Mesothelial cell of epicardium (in vitro differentiated cells): ENCODE measurements at places on chromosomes 13 and 19.

DNA sequence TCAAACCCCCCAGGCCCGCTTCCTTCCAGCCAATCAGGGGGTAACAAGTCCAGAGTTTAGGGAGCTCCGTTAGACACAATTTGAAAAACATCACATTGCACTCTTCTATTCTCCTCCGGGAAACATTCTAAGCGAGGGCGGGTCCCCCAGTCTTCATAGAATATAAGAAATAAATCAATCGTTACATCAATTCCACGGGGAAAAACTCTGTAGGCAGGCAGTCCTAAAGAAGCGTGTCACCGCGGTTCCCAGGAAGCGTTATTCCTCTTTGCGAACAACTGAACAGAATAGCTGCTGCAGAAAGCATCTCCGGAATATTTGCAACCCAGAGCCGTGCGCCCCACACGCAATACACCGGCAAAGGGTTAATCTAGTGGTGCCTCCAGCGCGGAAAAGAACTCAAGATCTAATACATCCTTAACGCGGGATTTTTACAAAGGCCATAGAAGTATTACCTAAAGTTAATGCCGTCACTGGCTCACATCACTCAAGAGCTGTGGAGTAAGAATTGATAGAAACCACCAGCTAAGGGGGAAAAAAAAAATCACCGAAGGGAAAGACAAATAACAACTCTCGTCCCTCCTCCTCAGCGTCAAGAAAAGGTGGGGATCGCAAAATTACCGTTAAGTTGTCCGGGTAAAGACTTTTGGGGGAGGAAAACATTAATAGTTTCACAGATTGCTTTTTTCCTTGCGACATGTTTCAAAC lies 65.1 kb downstream of the KCNRG start:
- DNase-seq = peak; percentile 46

DNA sequence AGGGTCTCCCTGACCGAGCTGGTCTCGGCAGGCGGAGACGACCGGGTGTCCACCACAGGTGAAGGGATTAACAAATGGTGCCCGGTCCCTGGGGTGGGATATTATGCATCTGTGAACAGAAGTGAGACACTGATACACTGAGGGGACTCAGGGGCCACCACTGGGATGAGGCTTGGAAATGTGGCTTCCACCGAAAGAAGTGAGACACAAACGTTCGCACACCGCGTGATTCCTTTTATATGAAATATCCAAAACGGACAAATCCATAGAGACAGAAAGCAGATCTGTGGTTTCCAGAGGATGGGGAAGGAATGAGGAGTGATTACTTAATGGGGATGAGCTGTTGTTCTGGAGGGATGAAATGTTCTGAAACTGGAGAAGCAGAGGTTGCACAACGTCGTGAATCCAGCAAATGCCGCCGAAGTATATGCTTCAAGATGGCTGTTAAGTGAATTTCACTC lies 47.5 kb downstream of the C13orf46 start:
- no peak for DNase-seq

DNA sequence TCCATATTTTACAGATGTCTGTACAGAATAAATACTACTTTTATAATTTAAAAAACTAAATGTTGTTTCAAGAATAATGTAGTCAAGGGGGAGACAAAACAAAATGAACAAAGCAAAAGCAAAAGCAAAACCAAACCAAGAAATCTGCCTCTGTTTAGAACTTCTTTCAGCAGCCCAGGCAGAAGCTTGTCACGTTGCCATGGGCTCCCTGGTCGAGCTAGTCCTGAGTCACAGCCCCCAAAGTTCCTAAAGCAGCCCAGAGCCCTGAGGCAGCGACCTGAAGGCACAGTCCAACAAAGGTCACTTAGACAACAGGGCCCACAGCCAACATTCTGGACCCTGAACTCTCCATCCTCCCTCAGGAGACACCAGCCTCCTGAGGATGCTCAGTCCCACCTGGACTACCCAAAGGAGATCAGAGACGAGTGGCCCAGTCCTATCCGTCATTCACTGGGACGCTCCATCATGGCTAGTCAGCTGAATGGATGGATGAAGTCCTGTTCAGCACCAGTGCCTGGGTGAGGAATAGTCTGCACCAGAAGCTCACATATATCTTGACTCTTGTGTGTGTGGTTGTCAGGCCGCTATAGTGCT lies 41.7 kb downstream of the SIAH3 start:
- no peak for DNase-seq

DNA sequence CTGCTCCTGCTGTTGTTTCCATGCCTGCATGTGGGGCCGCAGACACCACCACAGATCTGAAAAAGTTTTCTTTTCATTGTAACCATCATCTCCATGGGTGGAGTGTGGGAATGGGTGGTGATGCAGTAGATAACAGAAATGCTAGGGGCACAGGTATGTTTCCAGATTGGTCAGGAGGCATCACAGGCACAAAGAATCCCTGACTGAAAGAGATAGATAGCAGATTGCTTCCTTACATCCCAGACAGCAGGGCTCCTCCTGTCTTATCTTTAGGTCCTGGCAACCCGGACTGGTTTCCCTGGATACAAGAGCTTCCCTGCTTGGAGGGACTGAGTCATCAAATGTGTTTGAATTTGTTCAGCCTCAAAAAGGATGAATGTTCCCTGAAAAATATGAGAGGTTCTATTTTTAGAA lies 1937.6 kb downstream of the PCDH9 start:
- no peak for DNase-seq

DNA sequence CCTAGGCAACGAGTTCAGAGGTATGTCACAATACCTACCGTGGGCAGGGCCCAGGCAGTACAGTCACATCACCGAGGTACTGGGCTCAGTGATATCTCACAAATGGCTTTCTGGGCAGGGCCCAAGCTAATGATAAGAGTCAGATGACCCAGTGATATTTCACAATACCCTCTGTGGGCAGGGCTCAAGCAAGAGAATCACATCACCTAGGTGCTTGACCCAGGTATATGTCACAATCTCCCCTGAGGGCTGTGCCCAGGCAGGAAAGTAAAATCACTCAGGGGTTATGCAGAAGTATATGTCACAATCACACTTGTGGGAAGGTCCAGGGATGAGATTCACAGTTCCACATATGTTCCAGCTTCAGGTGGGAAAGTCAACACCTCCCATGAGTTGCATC lies 45.3 kb downstream of the ZNF729 start:
- DNase-seq = no peak

- DNase-seq = no peak
Observed at GRCh38 chr19:19423322-19423721, 17.8 kb downstream of the GATAD2A start.

DNA sequence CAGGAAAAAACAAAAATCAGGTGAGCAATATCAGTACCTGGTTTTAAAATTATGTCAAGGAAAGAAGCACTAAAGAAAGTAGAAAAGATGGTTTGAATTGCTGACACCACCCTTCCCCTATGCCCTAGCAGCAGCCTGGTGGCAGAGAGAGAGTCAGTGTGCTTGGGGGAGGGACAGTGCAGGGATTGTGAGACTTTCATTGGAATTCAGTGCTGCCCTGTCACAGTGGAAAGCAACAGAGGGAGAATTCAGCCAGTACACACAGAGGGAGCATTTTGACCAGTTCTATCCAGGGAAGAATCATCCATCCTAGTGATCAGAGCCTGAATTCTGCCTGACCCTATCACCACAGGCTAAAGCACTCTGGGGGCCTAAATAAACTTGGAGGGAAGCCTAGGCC lies 222.4 kb upstream of the PCDH17 start:
- DNase-seq = no peak

DNA sequence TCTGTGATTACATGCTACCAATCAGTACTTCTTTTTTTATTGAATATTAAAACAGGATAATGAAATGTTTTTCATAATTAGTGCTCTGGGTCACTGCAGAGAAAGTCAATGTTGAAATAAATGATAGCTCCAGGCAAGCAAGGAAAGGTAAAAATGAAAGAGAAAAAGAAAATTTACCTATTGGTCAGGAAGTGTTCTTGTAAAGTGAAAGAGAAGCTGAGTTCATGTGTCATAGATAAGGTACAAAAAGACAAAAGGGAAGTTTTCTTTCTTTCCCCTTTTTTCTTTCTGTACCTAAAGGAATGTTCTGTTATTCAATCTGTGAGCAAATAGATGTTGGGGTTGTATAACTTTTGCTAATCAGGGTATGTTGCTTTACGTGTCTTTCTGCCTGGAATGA lies 197.0 kb downstream of the PCDH9 start:
- no peak for DNase-seq

DNA sequence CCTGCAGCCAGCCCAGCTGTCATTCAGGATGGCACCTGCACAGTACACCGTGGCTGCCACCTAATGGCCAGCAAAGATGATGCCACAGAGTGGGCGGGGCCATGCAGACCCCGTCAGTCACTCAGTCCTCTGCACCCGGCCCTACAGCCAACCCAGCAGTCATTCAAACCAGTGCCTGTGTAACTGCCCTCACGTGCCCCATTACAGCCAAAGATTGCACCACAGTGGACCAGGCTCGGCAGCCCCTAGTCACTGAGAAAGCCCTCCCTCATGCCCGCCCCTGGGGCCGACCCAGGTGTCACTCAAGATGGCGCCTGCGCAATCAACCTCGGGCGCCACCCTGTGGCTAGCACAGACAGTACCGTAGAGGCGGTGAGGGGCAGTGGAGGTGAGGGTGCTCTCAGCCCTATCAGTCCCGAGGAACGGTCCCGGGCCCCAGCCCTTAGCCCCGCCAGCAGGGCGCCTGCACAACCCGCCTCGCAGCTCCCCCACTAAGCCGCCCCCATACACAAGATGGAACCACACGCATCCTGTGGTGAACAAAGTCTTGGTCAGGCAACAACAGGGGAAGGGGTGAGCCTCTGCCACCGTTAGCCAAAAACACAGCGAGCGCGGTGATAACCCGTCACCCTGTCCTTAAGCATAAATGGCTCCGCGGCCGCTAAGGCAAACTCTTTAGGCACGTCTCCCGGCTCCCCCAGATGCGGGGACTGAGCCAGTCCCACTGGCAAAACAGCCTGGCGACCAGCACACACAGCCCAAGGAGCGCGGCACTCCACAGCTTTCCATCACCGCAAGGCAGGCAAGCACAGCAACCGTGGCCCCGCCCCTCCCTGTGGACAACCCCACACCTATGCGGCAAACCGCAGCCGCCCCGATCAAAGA lies 2.3 kb downstream of the PEG3 start:
- DNase-seq = no peak

- no peak for DNase-seq
Observed at GRCh38 chr13:20024702-20025101, 66.2 kb downstream of the ZMYM2 start.

DNA sequence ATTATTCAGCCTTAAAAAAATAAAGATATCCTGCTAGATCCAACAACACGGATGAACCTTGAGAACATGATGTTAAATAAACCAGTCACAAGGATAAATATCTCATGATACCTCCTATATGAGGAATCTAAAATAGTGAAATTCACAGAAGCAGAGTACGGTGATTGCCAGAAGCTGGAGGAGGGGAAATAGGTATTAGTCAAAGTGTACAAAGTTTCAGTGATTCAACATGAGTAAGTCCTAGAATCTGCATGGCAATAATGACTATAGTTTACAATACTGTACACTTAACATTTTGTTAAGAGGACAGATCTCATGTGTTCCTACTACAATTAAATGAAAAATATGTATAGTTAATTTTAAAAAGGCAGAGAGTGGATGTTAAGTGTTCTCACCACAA lies 206.6 kb upstream of the SLC10A2 start:
- no peak for DNase-seq

GRCh38 chr19:36707134-36707533 lies 19.7 kb downstream of the ZNF567 start:
- DNase-seq = no peak

- DNase-seq = no peak
Observed at GRCh38 chr13:50127726-50128291, 112.6 kb downstream of the KCNRG start.

- DNase-seq = no peak
Observed at GRCh38 chr13:106183410-106184065, 351.9 kb downstream of the EFNB2 start.

GRCh38 chr19:17394891-17395415 lies 957 bp upstream of the CCDC194 start:
- no peak for DNase-seq

DNA sequence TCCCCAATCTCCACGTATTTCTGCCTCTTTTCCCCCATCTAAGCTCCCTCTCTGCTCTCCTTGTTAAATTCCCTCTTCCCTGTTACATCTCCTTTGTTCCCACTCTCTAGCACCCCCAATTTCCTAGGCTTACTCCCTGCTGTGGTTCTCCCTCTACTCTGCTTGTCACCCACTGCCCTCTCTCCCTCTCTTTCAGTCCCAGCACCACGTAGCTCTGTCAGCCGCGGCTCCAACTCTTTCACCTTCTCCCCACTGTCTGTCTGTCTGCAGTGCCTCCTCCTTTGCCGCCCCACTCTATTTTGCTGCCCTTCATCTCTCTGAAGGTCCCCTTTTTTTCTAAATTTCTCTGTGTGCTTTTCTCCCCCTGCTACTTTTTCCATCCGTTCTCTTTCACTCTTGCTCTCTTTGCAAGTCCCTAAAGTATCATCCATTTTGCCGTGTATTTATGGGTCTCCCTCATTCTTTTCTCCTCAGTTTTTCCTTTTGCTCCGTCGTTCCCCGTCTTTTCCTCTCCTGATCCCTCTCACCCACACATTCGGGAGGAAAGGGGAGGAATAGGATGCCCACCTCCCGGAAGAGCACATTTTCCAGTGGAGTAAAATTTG lies 937 bp downstream of the ZNF841 start:
- DNase-seq = no peak

DNA sequence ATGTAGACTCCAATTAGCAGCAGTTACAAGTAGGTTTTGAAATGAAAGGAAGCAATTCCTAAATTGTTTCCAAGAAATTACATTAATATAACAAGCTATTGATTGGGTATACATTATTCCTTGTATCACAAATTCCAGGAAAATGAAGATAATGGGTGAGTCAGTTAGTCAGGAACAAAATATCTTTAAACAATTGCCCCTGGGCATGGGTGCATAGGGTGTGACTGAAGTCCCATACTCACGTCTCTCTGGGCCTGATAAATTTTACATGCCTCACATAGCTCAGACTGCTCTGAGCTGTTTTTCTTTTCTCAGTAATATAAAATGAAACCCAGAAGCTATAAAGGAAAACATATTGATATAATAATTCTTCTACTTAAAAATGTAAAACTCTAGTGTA lies 87.8 kb downstream of the FNDC3A start:
- DNase-seq = no peak

DNA sequence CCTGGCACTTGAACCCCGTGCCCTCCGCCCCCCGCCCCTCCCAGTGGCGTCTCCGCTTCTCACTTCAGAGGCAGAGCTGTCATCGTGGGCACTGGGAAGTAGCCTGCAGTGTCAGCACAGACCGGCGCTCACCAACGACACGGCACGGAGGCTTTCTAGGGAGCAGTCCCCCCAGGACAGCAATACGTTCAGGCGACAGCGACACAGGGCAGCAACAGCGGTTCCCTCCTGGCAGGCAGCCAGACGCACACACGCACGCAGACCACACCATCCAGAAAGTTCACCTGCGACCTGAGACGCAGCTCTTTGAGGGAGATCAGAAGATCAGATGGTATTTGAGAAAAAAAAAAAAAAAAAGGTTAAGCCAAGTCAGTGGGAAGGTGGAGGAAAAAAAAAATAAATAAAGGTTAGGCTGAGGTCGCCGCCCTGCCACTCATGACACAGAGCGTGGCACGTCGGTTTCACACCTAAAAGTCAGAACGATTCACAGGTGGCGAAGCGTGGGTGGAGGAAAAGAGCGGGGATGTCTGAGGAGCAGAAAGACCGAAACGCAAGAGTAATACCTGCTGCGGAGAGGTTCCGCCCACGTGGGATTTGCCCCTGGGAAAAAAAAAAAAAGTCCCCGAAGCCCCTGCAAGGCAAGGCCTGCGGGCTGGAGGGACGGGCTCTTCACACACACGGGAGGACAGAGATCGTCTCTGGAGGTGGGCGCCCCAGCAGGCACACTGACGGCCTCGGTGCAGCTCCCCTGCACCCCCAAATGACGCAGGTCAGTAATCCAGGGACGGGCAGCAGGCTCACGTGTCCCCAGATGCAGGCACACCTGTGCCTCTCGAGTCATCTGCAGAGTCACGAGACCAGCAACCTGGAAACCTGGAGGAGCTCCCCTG lies 94.5 kb downstream of the GNG7 start:
- DNase-seq = no peak
